Astrocyte of the hippocampus (primary cell): ENCODE measurements at places on chromosomes 1 and 21.
A peak's percentile ranks its signal among the peaks of the same experiment; 100 is the strongest.

- DNase-seq: peak; percentile 52
Measured at GRCh38 chr1:201282931-201283829, at the start of gene PKP1. Gene PKP1, plus strand, starts transcription at chr1:201283506. Its CDS starts 197 bp downstream, at chr1:201283703.

GRCh38 chr1:218863987-218864386 is 309.7 kb upstream of the LYPLAL1 start:
- DNase-seq: no peak

- no peak for DNase-seq
Measured at GRCh38 chr1:36433102-36433501, 17.1 kb downstream of the OSCP1 start.

- peak; percentile 50 for DNase-seq
Measured at GRCh38 chr1:35637401-35637809, 3.9 kb downstream of the PSMB2 start.

- DNase-seq: no peak
Measured at GRCh38 chr21:36706482-36706852, 7.6 kb downstream of the SIM2 start.

DNA sequence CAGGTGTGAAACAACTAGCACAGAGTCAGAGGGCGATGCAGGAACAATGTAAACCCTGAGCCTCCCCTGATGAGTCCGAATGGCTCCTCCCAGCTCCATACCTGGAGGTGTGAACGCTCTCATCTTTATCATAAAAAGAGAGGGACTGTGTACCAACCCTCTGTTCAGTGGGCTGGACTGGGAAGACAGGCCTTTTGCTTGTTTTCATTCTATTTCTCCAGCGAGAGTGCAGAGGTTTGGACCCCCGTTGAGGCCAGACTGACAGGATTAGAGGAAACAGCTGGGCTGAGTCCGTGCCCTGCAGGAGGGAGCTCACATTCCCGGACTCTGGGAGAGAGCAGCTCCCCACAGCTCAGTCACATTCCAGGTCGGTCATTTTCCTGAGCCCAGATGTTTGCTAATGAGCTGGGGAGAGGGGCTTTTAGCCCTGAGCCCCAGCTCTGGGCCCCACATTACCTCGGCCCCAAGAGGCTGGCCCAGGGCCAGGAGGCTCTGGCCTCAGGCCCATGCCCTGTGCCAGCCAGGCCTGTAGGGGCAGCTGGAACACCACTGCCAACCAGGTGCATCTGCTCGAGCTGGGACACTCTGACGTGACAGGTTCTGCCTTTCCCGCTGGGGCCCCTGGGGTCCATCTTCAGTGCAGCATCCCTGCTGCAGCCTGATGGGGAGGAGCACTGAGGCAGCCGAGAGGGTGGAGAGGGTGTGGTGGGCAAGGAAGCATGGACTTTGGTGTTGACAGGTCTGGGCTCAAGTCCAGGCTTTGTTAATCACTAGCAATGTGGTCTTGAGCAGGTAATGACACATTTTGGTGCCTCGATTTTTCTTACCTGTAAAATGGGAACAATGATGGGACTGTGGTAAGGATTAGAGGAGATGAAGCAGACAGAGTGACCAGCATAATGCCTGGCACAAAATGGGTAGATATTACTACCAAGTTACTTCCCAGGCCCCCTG is 3.5 kb upstream of the NBL1 start:
- peak; percentile 49 for DNase-seq

GRCh38 chr21:38993561-38993960 is 187.8 kb downstream of the ETS2 start:
- DNase-seq: peak; percentile 92

GRCh38 chr1:30754684-30755171 is 2.8 kb downstream of the LAPTM5 start:
- no peak for DNase-seq

DNA sequence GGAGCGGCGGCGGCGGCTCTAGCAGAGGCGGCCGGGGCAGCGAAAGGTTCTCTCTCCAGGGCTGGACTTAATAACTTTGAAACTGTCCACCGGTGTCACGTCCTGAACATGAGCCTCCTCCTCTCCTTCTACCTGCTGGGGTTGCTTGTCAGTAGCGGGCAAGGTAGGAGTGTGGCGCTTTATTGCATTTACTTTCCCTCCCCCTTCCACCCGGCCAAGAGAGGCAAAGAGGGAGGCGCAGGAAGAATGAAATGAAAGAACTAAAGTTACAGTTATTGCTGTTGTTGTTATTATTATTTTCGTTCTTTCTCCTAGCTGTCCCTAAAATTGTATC is 214 bp downstream of the NCAM2 start:
- no peak for DNase-seq

GRCh38 chr1:119380304-119380703 is 11.7 kb downstream of the HAO2 start:
- DNase-seq: no peak

DNA sequence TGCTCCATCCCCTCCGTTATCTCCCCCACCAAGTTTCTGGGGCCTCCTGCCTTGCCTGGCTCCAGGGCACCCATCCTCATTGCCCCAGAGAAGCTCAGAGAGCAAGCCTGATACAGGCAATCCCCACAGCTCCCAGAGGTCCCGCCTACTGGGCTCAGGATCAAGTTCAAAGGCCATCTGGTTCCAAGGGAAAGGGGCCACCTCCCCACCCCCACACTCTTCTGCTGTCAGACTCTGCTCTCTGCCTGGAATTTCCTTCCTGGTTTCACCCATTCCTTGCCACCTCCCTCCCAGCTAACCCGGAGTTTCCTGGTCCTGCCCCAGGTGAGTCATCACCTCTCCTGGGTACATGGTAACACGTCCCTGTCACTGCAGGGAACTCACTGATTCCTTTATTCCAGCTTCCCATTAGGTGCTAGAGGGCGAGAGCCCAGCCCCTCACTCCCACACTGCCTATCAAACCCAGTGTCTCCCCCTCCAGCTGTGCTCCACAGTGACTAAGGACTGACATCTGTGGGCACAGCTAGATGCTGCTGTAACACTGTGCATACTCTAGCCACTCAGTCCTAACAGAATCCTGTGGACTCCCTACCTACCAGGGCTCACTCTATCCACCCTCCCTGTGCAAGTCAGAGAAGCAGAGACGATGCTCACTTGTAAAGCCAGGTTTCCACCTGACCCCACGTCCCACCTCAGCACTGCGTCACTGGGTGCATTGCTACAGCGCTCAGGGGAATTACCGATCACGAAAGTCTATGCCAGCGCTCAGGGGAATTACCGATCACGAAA is 21.8 kb downstream of the RSPH1 start:
- peak; percentile 53 for DNase-seq

DNA sequence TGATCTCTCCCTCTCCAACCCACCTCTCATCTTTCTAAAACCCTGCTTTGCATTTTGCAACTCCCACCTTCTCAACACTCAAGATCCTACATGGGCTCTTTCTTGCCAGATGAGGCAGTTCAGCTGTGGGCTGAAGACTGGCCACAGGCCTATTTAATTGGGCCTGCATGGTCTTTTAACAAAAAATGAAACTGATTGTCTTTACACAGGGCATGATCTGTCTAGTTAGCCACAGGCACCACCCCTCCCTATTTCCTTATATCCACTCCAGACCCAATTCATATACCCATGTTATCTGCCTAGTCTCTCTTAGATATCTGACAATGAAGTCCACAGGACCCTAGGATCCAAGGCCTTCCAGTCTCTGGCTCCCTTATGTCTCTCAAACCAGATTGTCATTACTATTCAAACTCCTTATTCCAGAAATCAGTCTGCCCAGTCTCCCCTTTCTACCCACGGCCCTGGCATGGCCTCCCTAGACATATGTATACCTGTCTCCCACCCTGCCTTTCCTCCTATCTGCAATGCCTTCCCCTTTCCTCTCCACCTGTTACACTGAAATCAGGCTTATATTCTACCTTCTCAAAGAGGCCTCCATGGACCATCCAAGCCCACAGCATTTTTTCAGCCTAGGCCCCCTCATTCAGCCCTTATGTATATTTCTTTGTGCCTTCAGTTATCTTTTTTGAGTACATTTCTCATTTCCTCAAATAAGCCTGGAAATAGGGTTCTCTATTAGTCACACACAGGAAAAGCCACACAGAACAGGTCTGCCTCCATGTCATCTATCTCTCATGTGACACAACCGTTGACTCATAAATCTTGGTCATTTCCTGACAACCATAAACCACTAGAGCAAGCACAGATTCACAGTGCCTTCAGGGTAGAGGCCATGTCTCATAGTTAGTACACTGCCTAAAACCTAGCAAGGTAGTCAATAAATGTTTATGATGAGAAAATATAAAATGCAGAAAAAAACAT is 39.0 kb downstream of the LPAR3 start:
- peak; percentile 56 for DNase-seq

DNA sequence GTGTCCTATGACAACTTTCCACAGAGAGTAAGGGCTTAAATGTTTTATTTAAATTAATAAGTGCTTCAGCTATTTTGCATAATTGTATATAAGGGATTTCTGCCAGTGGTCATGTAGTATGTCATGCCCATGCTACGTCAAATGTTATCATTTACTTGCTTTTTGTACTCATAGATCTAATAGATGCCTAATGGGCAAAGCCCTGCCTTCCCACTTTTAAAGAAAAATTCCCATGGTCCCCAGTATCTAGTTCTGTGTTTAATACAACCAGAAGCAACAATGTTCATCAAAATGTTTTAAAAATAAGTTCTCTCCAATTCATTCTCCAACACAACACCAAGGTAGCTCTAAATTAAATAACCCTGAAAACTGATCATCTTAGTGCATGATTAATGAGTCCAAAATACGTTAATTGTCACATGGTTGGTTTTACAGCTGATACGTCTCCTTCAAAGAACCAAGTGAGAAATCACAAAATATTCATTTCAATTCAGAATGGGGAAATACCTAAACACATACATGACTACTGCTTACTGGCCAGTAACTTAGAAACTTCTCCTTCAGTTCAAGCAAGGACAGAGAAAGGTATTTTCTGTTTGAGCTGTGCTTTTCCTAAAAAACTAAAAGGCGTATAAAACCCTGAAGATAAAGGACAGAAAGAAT is 49.1 kb upstream of the SDC3 start:
- DNase-seq: no peak

DNA sequence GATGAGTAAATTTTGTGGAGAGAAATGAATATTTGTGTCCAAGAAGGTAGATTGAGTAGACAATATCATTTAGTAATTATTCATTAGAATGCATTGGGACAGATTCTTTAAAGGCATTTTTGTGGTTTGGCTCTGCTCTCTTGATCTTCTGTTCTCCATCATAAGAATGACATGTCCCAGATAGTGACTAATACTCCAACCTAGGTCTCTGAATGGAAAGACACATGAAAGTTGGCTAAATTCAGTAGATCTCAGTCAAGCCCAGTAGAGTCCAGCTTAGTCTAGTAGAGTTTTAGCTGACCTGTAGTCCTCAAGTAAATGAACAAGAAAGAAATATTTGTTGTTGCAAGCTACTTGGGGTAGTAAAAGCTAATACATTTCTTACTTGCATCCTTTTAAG is 61.8 kb upstream of the DNAH14 start:
- DNase-seq: peak; percentile 16

GRCh38 chr1:160744199-160744851 is 5.3 kb downstream of the SLAMF7 start:
- DNase-seq: no peak

- no peak for DNase-seq
Measured at GRCh38 chr1:25563330-25564215, 20.2 kb downstream of the LDLRAP1 start.

DNA sequence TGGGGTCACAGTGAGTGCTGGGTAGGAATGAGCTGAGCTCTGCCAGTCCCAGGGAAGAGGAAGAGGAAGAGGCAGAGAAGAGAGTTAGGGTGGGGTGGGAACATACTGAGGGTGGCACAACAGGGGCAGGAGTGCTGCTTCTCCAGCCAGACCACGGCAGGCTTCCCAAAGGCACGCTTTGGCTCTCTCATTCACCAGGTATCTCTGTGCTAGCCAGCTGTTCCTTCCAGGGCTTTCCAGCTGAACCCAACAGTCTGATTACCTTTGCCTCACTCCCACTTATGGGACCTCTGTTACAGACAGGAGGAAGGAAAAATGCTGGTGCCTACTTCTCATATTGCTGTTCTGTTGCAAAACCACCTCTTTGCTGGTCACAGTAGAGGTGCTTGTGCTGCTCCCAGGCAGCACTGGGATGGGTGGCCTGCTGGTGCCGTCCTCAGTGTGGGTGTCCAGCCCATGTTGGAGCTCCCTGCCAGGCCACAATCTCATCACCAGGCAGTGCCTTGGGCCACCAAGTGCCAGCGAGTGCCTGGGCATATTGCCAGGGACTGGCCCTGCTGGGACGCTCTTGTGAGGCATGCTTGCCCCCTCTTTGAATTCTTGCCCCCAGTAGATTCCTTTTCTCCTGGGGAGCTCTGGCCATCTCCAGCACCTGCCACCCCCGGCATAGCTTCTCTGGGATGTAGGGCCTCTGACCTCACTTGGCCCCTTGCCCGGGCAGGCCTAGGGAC is 2.1 kb downstream of the ADORA1 start:
- peak; percentile 58 for DNase-seq

DNA sequence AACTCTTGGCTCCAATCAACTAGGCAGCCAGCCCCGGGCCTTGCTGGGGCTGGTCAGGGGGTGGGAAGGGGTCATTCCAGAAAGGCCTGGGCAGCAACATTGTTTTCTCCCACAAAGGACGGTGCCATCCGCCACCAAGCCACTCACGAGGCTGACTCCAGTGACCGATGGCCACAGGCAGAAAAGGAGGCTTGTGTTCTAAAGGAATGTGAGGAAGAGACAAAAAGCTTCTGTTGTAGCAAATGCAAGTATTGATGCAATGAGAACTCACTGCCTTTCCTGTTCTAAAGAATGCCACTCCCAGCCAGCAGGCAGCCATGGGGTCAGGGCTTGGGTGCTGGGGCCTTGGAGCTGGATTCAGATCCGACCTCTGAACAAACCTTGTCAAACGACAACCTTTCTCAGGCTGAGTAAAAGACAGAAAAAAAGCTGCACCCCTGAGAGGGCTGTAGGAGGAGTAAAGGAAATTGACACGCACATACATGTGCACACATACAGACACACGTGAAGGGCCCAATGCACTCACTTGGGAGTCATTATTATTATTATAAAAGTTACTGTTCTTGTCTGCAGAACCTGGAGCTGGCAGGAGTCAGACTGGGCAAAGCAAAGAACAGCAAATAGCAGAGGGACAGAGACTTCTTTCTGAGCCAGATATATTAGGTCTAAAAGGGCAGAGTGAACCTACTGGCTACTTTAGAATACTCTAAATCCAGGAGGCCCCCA is 13.9 kb upstream of the PRMT2 start:
- no peak for DNase-seq

DNA sequence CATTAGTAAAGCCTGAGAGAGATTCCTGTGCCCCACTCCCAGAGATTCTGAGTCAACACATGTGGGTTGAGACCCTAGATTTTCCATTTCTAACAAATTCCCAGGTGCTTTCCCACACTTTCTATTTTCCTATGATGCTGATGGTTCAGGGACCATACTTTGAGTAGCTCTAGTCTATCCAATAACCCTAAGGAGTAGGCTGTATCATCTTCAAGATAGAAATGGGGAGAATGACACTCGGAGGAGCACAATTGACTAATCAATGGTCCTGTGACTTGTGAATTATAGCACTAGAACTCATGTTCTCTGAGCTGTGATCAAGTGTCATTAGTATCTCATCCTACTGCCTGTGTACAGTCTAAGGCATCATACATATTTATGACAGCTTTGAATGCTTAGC is 232.9 kb upstream of the B3GALT2 start:
- no peak for DNase-seq

GRCh38 chr1:38221006-38221649 is 174.5 kb upstream of the POU3F1 start:
- DNase-seq: peak; percentile 85
